ENCODE measurements at places on chromosomes 12 and 14.

DNA sequence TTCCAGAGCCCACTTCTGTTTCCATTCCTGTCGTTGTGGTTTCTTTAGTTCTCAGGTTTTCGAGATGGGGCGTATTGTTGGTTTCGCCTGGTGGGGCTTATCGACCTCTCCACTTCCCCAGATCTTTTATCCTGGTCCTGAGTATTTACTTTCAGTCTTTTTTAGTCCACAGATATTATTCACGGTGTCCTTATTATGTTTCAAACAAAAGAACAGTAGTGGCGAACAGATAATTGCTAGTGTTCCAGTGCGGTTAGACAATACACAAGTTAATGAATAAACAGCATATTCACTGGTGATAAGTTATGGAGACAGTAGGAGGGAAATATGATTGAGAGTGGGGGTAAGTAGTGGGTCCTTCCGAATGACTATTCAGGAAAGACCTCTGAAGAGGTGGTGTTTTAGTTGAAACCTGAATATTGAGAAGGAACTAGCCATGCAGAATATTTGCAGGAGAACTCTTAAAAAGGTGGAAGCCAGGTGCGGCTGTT is 668 bp downstream of the TMEM260 start:
- DNase-seq: no peak

- DNase-seq: no peak
Observed at GRCh38 chr12:78328524-78328923, 497.8 kb downstream of the NAV3 start.

DNA sequence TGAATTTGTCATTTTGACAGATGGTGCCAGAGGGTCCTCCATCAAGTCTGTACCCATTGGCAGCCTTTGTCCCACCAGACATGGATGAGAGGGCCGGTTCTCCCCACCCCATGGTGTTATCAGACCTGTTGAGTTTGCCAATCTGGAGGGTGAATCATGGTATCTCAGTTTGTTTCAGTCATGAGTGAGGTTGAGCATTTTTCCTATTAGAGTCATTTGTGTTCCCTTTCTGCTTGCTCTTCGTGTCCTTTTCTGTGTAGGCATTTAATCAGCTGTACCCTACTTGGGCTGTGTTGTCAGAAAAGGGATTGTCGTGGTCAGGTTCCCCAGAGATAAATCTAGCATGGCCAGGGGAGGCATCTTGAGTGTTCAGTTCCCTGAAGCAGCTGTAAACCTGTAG is 30.5 kb downstream of the SLC24A4 start:
- no peak for DNase-seq

GRCh38 chr12:131075194-131075593 is 121.5 kb downstream of the ADGRD1 start:
- no peak for DNase-seq

- DNase-seq: no peak
Observed at GRCh38 chr14:105486974-105487448, 325 bp downstream of the CRIP1 start.

DNA sequence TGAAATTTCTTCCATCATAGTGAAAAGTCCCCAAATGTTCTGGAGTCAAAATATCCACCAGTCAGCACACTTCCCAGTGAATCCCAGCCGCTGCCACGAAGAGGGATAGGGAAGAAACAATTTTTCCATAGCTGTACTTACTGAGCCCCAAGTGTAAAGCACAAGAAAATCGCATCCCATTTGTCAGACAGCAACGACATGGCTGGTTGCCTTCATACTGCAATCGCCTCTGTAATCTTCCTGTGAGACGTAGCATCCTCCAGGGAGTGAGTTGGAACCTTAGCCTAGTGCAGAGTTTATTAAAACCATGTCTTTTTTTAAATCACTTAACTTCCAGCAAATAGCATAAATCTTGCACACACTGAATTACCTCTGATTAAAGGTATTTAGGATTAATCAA is 56.8 kb downstream of the GNG2 start:
- no peak for DNase-seq

- DNase-seq: no peak
Observed at GRCh38 chr14:100884456-100884855, 19.1 kb downstream of the RTL1 start.

DNA sequence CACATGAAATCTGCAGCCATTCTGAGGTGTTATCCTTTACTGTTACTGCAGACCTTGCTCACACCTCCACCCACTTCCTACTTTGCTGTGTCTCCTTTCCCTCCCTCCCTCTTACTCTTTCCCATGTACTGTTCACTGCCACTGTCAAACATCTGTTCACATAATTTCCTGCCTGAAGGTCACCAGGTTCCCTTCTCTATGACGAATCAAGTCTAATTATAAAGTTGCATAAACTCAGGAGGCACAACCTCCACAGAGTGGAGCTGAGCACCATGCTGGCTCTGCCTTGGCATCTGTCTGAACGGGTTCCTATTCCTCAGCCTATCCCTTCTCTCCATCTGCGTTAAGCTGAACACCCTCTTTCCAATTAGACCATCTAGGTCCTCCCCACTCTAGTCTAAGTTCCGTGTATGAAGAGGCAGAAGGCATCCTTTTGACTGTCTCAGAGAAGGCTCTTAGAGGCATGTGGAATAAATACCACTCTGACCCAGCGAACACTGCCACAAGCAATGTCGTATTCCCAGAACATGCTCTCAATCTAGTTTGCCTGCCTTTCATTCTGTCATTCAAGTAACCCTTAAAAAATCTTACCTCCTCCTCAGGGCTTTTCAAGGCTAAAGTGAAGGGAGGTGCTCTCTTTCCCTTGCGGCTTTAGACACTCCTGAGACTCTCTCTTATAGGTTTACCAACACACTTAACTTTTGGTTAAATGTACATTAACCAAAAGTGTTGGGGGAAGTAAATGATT is 48.7 kb downstream of the ACADS start:
- DNase-seq: no peak
